ENCODE measurements at places on chromosomes 12 and 14. TPM values are rescaled to one million over a fixed set of nuclear protein-coding genes. Genes with fewer than 3 reads are reported as not detected.

DNA sequence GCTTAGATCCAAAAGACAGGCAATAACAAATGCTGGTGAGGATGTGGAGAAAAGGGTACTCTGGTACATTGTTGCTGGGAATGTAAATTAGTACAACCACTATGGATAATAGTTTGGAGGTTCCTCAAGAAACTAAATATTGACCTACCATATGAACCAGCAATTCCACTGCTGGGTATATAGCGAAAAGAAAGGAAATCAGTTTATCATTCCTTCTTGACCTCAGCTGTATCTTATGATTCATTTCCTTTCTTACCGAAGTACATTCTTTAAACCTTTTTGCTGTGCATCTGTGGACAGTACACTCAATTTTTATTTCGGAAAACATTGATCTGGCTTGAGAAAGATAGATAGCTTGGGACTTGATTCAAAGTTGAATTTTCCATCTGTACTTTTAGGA lies 183.2 kb upstream of the LRFN5 start:
- H3K36me3 ChIP-seq: no peaks in the 10 kb centered on the region
- no peak overlapping the region for H3K4me3 ChIP-seq
- no peak for DNase-seq
- no peaks in the 10 kb centered on the region for H3K4me1 ChIP-seq
- no peak overlapping the region for H3K27ac ChIP-seq

GRCh38 chr14:83085725-83086124 lies 1552.1 kb upstream of the SEL1L start:
- H3K27ac ChIP-seq: no peak overlapping the region
- H3K27me3 ChIP-seq: no peaks in the 10 kb centered on the region
- H3K36me3 ChIP-seq: no peaks in the 10 kb centered on the region
- no peaks in the 10 kb centered on the region for H3K4me1 ChIP-seq
- H3K4me3 ChIP-seq: no peak overlapping the region

The FITM1 gene
- 0.26 TPM for total RNA-seq

GRCh38 chr14:59336706-59337105 lies 128.5 kb downstream of the GPR135 start:
- H3K4me3 ChIP-seq: no peak overlapping the region
- no peak overlapping the region for H3K27ac ChIP-seq
- no peaks in the 10 kb centered on the region for H3K4me1 ChIP-seq
- no peak for DNase-seq
- H3K36me3 ChIP-seq: peaks cover 8% of the 10 kb centered on the region

The CLEC6A gene
- total RNA-seq: not detected

Data from activated CD4-positive, alpha-beta T cell treated with anti-CD3 and anti-CD28 coated beads, Interleukin-2, amount 10 ng/mL, durations not matched to agents 24 days and 14 days (primary cell).